ENCODE measurements at places on chromosomes 7 and 10.
A peak's percentile ranks its signal among the peaks of the same experiment; 100 is the strongest.

- DNase-seq = no peak
Measured at GRCh38 chr10:87617503-87617902, 42.2 kb upstream of the PAPSS2 start.

DNA sequence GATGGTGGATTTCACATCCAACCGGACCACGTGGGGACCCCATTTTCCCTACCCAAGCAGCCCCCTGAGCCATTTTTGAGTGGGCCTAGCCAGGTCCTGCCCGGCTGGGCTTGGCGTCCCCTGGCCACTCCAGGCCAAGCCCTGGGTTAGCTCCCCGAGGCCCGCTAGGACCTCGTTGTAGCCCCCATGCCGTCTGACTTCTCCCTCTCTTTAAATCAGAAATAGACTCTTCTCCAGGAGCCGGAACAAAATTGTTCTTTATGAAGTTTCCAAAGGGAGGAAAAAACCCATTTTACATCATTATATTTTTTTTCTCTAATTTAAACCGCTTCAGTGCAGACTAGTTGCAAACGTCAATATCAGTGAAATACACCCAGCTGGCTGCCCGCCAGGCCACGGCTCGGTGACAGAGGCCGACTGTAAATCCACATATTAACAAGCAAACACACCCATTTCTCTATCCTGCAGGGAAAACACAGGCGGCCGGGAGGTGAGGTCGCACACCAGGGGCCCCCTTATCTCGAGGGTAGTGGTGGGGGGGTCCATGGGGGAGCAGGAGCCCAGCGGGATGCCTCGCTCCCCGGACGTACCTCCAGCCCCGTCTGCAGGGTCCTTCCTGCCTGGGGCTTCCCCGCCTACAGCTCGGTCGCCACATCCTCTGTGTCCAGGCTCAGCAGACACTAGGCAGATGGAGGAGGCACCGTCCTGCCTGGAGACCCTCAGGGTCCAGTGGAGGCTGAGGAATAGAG lies 72.7 kb downstream of the ELFN1 start:
- DNase-seq = peak; percentile 45

- DNase-seq = no peak
Measured at GRCh38 chr7:152860310-152860709, 100.8 kb downstream of the ACTR3B start.

- DNase-seq = no peak
Measured at GRCh38 chr10:6501931-6502330, 78.1 kb downstream of the PRKCQ start.

DNA sequence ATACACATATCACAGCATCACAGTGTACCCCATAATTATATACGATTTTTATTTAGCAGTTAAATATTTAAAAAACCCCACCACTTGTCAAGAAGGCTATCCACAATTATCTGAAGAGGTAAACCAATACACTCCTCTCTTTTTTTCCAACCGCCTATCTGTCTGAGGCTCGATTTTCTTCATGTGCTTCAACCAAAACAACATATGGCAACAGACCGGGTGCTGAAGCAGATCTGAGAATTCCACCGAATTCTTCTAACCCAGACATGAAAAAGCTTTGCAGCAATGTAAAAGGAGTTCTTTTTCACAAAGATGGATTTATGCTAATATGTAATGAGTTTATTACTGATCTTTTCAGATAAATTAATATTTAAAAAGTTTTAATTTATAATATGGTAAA lies 132.4 kb upstream of the RHEB start:
- no peak for DNase-seq

Data from erythroblast (primary cell).